ENCODE measurements at places on chromosomes 4 and X.

DNA sequence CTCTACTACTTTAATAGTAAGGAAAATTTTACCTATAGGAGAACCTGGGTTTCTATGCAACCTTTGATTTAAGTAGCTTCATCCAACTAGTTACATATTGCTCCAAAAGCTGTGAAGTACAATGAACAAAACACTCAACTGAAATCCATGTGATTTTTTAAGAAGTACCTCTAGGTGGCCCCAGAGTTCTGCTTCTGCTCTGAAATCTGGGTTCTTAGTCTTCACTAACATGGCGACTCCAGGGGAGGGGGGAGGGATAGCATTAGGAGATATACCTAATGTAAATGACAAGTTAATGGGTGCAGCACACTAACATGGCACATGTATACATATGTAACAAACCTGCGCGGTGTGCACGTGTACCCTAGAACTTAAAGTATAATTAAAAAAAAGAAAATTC, 73.4 kb upstream of the MAGEB2 start:
- H3K27ac ChIP-seq = no peak overlapping the region
- no peak for DNase-seq
- no peaks in the 10 kb centered on the region for H3K4me1 ChIP-seq
- H3K36me3 ChIP-seq = no peaks in the 10 kb centered on the region

DNA sequence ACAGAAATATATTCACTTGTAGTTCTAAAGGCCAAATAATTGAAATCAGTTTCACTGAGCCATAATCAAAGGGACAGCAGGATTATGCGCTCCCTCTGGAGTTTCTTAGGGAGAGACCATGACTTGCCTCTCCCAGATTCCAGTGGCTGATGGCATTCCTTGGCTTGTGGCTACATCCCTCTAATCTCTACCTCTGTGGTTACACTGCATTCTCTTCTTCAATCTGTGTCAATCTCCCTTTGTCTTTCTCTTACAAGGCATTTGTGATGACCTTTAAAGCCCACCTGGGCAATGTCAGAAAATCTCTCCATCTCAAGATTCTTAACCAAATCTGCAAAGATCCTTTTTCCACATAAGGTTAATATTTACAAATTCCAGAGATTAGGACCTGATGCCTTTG, 260.2 kb downstream of the UNC5C start:
- no peak overlapping the region for H3K4me3 ChIP-seq
- DNase-seq = no peak
- H3K36me3 ChIP-seq = no peaks in the 10 kb centered on the region
- no peak overlapping the region for H3K27ac ChIP-seq
- no peaks in the 10 kb centered on the region for H3K27me3 ChIP-seq
- no peaks in the 10 kb centered on the region for H3K4me1 ChIP-seq

DNA sequence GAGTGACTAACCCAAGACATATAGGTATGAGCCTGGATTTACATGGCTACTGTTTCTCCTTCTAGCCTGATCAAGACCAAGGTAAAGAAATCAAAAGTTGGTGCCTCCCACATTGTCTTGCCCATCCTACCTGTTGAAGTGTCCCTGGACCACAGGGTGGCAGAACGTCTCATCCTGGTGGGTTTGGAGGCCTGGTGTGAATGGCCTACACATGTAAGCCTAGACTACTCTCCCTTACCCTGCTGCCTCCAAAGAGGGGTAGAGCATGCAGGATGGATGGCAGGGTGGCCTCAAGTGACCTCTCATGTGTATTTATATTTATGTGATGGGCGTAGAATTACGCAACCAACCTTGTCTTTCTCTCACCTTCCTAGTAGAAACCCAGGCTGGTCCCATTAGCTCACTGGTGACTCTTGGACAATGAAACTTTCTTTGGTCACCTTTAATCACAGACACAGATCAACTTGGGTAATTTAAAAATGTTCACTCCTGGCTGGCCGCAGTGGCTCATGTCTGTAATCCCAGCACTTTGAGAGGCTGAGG, 73.3 kb upstream of the SOD3 start:
- no peaks in the 10 kb centered on the region for H3K27me3 ChIP-seq
- H3K4me1 ChIP-seq = no peaks in the 10 kb centered on the region
- no peak for DNase-seq
- no peak overlapping the region for H3K27ac ChIP-seq

GRCh38 chr4:180617196-180617595, 1626.0 kb upstream of the TENM3 start:
- no peaks in the 10 kb centered on the region for H3K4me1 ChIP-seq
- no peak overlapping the region for H3K4me3 ChIP-seq
- H3K27me3 ChIP-seq = no peaks in the 10 kb centered on the region
- no peak for DNase-seq
- no peak overlapping the region for H3K27ac ChIP-seq
- H3K36me3 ChIP-seq = no peaks in the 10 kb centered on the region

GRCh38 chr4:147580396-147580795, 36.8 kb upstream of the TMEM184C start:
- no peak for DNase-seq
- peaks cover 7% of the 10 kb centered on the region for H3K27me3 ChIP-seq
- no peak overlapping the region for H3K27ac ChIP-seq
